ENCODE measurements at places on chromosomes 16 and 17. TPM values are rescaled to one million over a fixed set of nuclear protein-coding genes. Genes with fewer than 3 reads are reported as not detected.

The STX1B gene
- polyA plus RNA-seq = 2.4 TPM

The PRKCB gene
- polyA plus RNA-seq = 0.13 TPM

The ADAMTS18 gene
- 0.01 TPM for polyA plus RNA-seq

The PPY gene
- not detected for polyA plus RNA-seq

The TMEM92 gene
- 27.5 TPM for polyA plus RNA-seq

The TBC1D3 gene
- not detected for polyA plus RNA-seq

The ZPBP2 gene
- not detected for polyA plus RNA-seq

The PCGF2 gene
- 33.9 TPM for polyA plus RNA-seq

DNA sequence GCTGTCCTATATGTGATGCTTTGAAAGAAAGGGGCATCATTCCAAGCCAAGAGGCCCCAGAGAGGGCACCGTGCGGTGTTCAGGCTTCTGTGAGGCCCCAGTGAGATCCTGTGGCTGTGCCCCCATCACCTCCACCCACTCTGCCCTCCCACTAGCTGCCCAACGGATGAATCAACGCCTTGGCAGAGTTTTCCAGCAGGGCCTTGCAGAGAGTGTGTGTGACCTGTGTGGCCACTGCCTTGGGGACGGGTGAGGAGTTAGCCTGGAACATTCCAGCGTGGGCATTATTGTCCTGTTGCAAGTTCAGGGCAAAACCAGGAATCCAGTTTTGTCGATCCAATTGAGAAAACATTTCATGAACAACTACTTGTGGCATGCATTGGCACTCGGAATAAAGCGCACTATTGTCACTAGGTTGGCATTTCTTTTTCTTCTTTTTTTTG lies 53.7 kb downstream of the SF3B3 start:
- no peak for DNase-seq

DNA sequence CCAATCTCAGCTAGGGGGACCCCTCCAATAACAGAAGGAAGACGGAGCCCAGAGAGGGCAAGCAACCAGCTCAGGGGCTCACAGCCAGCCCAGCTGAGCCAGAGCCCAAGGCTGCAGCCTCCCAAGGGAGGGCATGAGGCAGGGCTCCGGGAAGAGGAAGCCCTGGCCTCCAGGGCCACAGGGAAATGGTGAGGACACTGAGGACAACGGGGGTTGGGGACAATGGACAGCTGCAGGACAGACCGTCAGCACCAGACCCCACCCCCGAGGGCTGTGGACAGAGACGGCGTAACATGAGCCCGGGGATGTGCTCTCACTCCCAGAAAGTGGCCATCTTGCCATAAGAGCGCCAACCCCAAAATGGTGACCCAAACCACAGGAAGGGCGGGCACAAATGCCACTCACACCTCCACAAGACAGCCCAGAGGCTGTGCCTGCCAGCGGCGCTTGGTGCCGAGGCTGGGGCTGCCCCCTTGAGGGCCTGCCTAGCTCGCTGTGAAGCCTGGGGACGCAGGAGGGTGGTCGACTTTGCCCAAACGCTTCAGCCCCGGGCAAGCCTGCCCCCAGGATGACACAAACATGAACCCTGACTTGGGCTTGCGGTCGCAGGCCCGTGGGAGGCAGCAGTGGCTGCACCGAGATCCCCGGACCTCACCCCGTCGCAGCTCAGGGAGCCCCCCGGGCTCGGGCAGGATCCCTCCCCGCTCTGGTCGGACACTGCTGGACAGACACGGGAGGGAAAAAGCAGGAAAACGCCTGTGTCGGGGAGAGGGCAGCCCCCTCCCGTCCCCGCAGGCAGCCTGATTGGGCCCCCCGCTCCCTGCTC lies 10.5 kb downstream of the PIMREG start:
- DNase-seq = no peak

- no peak for DNase-seq
Observed at GRCh38 chr16:81311762-81312161, 3.0 kb upstream of the GAN start.

DNA sequence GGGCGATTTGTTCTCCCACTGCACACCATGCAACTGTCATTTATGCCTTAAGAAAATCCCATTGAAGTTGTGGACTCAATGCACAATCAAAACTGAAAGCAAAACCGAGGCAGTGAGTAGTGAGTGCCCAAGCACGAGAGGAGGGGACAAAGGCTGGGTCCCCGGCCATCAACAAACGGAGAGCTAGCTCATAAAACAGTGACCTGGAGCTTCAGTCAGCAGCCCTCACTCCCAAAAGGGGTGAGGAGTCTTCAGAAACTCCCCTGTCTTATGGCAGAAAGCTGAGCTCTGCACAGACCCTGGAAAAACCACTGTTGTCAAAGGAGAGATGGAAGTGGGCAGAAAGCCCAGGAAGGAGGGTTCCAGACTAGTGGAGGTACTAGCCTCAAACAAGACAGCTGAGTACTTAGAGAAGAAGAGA lies 96.9 kb downstream of the ADCY9 start:
- no peak for DNase-seq

- DNase-seq = no peak
Observed at GRCh38 chr17:7084088-7084487, 4.0 kb upstream of the CLEC10A start.

DNA sequence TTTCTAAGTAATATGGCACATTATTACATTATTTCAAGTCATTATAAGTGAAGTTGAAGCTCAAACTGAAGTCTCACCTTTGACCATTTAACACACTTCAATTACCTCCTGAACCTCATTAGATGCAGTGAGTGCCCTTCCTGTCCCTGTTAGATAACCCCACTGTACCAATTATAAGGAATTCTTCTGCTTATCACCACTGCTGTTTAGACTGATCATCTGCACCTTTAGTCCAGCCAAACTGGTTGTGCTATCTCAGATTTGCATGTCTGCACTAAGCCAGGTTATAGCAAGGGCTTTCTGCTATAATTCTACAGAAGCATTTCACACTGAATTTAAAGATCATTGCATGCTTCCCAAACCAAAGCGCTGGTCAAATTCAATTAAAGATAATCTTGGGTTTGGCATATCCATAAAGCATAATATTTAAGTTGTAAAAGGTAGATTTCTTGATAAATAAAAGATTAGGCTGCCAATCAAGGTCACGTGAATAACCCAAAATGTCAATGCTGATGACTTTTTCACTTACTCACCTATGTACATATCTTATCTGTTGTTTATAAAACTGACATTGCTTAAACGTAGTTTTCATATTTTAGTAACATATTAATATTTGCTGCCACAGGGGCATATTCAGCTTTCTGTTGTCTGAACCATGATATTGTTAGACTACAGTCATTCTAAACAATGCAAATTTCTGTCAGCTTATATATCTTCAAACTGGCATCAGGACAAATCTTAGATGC lies 11.9 kb downstream of the ITFG1 start:
- no peak for DNase-seq

DNA sequence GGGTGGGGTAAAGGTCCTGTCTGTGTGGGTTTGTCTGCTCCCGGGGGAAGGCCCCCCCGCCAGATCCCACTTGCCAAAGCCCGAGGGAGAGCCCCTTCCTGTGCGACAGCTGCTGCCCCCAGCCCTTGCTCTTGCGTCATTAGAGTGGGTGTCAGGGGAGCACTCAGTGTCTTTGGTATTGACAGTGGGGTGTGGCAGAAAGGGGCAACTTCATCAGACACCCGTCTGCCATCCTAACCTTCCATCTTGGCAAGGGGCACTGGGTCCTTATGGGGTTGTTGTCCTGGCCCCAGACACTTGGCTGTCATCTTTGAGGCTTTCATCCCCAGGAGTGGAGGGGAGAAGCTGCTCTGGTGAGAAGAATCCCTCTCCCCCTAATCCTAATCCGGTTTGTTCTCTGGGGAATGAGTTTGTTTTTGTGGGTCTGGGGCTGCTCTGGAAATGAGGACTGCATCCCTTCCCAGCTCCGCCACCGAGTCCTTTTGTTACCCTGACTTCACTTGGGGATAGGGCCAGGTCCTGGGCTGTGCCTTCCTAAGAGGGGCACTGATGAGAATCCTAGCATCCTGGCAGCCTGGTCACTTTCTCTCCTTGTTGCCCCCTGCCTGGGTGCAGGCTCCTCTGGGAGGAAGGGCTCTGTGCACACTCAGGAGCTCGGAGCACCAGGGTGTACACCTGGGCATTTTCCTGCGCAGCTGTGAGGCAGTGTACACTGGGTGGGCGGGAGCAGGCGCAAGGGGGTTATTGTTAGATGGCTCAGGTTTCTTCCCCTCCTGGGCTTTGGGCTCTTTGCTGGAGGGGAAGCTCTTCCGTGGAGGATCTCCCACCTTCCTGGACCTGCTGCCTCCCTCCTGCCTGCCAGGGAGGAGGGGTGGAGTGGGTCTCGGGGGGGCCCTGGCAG lies 21.1 kb downstream of the GJD3 start:
- DNase-seq = no peak

DNA sequence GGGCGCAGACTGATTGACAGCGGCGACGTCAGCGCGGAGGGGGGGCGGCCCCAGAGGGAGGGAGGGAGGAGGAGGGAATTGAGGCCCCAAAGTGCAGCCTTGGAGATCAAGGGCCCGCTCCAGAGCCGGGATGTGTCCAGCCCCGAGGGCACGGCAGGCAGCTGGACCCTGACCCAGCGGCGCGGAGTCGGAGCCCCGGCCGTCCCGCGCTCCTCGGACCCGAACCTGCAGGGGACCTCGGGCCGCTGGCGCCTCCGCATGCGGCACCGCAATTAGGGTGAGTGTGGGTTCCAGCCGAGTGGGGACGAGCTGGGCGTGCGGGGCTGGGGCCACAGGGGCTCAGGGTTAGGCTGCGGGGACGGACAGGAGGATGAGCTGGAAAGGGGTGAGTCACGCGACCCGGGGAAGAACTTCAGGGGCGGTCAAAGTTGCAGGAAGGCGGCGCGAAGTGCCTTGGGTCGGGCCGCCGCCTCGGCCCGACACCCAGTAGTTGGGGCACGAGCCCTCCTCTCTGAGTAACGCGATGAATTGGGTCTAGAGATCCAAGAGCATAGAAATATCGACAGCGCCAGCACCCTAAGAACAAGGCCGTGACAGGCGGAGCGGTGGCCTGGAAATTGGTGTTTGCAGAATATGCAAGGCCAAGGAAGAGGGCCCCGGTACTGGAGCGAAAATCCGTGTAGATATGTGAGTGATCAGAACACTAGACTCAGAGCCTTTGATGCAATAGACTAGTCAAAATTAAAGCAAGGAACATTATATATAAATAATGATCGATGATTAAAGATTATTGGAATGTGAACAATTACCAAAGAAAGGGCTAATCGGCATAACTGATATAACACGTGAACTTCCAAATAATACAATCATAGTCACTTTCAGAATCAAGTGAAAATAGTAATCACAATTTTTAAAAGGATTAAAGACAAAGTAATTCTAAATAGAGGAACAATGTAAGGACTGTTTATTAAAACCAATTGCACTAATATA lies at the start of gene TBX4:
Gene TBX4 (plus strand): TSS at position 122 of the 990 bp plus-strand sequence. CDS start 4,069 bp downstream, outside the sequence.
- DNase-seq = no peak

GRCh38 chr16:15690296-15690695 lies 40.3 kb downstream of the NDE1 start:
- no peak for DNase-seq

Data from A549 (cell line).